Activated CD8-positive, alpha-beta memory T cell treated with anti-CD3 and anti-CD28 coated beads, Interleukin-2, amount 50 U/mL, for 48 hours (primary cell): ENCODE measurements at places on chromosomes 1 and 21.
A peak's percentile ranks its signal among the peaks of the same experiment; 100 is the strongest.

- no peak for DNase-seq
Measured at GRCh38 chr1:119917304-119918055, 21.2 kb upstream of the ADAM30 start.

- DNase-seq, result no peak
Measured at GRCh38 chr21:36180963-36181362, 24.3 kb downstream of the DOP1B start.

DNA sequence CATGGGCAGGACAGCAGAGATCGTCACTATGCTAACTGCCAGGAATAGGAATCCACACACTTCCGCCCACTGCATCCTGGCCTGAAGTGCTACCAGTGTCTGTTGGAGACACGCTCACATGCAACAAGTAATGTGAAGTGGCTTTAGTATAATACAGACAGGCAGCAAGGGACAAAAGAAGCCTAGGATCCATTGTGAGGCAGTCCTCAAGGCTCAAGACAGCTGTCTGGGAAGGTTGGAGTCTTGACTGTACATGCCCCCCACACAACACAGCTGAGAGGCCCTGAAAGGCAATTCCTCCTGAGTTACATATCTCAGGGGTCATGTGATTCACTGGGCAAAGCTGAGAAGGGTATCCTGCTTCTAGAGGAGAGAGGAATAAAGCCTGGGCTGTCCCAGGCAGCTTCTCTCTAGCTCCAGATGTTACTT lies 39.9 kb upstream of the CD1D start:
- no peak for DNase-seq

DNA sequence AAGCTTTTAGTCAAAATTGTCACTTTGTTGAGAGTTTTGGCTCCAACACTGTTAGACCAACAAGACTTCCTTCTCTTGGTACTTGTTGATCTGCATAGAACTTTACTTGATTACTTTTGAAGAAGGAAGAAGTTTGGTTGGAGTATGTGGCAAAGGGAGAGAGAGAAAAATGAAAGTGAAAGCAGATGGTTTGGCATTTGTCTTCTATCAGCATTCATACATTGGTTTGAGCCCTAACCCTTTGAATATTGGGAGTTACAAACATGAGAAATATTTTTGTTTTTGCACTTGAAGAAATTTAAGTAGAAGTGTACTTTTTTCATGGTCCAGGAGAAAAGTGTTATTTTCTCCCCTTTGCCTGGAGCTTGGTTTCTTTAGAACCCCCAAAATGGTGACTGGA lies 169.8 kb downstream of the ADGRL4 start:
- DNase-seq, result no peak

DNA sequence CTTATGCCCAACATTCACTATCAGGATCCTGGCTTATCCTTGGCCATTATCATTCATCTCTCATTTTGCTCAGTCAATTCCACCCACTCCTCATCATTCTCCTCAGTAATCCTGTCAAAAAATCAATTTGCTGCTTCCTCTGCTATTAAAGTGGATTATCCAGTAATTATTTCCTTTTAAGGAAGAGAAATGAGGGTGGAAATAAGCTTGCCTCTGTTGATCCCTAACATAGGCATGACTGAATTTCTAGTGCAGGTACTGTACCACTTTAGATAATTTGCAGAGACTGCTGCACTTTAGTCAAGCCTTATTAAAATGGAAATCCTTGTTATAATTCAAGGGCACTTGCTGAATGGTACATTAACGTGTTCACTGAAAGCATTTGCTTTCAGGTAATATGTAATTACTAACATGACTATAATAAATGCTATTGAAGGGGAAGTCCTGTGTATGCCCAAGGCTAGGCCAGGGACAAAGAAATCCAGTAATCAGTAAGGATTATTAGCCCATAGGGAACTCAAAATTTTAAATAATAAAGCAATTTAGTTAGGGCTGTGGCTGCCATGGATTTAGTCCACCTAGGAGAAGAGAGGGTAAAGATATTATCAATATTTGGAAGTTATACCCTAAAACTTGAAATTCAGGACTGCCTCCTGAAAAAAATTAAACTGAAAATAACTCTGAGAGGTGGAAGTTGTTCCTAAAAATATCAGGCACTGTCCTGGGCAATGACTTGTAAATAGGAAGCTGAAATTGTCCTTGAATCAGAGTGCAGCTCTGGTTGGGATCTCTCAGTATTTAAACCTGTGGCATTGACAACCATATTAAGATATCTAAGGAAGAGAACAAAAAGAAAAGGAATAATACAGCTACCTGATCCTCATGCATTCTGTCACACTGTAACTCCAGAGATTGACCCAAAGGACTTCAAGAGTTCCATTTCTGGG lies 43.4 kb downstream of the RGS2 start:
- DNase-seq, result no peak

DNA sequence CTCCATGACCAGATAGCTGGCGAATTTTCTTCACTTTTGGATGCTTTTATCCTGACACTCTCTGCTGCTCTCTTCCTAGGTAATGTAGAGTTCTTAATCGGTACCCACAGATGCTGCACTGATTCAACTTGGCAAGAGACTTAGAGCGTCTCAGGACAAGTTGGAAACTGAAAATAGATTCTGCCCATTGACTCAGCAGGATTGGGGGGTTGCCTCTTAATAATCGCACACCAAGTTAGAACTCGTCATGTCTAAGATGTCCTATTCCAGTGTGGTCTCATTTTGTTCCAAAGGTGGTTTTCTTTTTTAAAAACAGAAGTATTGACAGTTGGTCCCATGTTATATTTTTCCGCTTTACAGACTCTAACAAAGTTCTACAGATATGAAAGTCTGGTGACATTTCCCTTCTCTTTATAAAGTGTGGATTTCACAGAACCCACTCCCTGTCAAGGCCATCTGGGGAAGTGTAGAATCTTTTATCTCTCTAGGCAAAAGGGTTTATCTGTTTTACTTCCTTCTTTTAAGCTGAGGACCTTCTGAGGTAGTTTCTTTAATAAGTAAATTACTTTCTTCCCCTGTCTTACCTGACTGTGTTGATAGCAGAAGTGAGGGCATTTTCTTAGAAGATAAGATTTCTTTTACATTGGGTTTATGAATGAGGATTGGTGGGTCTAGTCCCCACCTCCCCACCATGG lies 12.1 kb upstream of the DIPK1A start:
- DNase-seq, result no peak

DNA sequence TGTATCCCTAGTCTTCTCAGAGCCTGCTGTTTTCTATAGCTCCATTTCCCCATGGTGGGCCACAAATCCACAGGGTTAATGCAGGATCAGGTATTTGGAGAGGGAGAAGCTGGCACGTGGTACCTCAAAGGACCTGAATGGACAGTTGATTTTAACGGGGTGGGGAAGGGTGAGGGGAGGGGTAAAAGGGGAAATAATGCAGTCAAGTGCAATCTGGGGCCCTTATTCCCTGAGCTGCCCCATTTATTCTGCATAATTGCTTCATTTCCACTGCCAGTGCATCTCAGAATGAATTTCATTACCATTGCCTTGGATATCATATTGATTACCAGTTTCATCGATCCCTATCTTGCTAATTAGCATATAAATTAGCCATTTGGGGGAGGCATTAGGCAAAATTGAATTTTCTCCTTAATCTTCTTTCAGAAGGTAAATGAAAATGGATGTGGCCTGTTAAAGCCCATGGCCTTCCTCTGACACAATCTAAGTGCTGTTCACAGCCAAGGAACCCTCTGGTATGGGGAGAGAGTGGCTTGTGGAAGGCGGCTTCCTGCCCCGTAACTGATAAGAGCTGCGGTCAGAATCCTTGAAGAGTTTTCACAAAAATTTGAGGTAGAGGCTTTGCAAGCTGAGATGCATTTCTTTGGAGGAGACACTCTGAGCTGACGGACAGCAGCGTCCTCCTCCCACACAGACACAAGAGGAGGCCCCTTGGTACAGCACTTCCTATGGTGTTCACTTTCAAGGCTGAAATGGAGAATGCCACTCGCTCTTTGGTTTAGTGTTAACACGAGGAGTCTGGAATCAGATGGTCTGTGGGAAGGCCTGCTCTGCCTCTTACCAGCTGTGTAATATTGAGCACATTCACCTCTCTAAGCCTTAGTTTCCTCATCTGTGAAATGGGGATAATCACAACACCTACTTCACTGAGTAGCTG lies 34.4 kb downstream of the PHC2 start:
- no peak for DNase-seq

DNA sequence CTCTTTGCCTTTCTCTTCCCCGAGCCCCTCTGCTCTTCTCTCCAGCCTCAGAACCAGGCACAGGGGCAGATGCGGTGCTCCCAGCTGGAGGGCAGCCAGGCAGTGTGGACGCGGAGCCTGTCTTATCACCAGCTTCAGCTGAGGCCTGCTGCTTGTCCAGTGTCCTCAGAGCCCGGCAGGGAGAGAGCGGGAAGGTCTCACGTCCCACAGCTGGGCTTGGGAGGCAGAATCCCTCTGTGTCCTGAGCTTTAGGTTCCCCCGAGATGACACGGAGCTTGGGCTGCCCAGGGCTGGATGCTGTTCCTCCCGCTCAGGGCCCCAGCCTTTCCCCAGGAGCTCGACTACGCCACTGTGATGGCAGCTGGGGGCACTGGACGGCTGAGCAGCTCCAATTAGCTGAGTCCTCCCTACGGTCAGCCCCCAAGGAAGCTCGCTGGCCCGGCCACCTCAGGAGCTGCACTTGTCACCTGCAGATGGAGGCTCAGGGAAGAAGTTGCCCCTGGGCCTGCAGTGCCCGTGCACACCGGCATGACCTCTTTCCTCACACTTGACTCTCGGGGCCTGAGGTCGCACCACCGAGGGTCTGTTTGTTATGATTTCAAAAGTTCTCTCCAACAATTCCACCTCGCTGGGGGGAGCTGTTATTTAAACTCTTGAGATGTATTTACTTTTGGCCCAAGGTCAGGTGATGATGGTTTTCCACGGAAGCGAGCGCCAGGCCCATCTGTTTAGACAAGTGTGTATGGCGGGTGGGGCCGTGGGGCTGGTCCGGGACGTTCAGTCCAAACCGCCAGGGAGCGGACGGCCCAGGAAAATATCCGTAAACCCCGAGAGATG lies 127.3 kb downstream of the SIK1 start:
- no peak for DNase-seq

DNA sequence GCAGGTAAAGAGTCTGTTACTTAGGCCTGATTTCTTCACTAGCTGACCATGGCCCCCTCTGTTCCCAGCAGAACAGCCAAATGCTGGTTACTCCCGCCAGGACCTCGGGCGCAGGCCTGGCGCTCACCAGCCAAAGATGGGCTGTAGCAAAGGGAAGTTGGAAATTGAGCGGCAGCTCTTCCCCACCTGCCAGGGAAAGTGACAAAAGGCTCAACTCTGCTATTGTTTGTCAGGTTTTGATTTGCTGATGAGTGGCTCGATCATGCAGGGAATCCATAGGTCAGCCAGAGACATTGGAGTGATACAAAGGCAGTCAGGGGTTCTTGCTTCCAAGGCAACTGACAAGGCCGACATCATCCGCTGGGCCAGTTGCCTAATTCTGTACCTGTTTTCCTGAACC lies 120.1 kb downstream of the ASTN1 start:
- no peak for DNase-seq

DNA sequence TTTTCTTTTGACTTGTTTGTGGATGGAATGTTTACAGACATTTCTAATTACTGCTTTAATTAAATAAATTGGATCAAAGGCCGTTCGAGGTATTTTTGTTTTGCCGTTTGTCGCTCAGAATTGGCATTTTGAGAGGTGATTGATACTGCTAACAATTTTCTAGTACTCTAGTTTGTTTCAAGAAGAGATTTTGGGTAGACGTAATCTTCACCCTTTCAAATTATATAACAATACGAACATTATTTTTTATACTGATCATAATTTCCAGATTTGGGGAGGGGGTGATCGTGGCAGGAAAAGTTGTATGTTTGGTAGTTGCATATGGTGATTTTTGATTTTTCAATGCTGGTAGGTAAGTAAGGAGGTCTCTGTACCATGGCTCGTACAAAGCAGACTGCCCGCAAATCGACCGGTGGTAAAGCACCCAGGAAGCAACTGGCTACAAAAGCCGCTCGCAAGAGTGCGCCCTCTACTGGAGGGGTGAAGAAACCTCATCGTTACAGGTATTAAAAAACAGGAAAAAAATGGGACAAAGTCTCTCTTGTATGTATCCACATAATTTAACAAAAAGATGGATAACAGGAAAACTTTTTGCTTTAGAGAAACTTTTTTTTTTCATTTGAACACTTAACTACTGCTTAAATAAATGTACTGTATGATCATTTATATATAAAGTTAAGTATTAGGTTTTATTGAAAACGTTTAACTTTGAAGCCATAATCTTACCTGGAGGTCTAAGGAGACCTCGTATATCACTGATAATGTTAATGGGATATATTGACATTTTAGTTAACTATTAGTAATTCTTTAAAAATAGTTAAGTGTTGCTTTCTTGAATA lies 1.7 kb downstream of the H3-3A start:
- no peak for DNase-seq

DNA sequence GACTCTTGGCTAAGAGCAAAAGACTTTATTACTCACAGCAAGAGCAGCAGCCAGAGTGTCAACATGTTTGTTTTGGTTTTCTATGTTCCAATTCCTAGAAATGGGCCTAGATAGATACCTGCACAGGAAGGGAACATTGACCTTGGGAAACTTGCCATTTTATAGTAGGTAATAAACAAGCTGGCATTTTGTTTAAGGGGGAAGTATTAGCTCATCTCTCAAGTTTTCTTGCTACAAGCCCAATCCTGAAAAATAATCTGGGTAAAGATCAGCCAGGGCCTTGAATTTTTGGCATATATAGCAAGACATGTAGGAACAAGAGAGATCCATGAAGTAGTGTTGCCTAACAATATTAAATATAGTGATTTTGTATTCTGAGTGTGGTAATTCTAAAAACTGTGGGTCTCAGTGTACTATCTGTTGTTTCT lies 51.4 kb upstream of the RGL1 start:
- no peak for DNase-seq

- DNase-seq, result no peak
Measured at GRCh38 chr1:206447792-206448191, 22.5 kb upstream of the IKBKE start.

GRCh38 chr1:74766579-74766978 lies 33.6 kb downstream of the TYW3 start:
- no peak for DNase-seq

- DNase-seq, result peak; percentile 83
Measured at GRCh38 chr1:31182352-31182751, 57.3 kb downstream of the NKAIN1 start.

- no peak for DNase-seq
Measured at GRCh38 chr1:160722726-160723125, 11.1 kb upstream of the CD48 start.

DNA sequence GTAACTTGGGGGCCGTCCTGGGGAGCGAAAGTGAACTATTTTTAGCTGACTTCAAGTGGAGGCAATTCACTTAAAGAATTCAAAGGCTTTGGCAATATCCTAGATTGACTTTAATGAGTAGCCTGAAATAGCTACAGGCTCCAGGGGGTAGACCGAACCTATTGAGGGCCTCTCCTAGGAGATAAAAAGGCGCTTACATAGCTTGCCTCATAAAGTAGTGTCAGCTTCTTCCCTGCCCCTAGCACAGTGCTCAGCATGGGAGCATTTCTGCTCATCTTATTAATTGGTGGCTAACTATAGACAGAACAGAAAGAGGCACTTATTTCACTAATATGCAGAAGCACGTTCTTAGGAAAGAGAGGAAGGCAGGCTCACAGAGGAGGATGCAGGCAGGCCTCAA lies 12.3 kb upstream of the CTNNBIP1 start:
- DNase-seq, result no peak

- no peak for DNase-seq
Measured at GRCh38 chr1:84972377-84972987, 24.4 kb downstream of the MCOLN2 start.
